Kasumi-1 (cell line): ENCODE measurements at places on chromosomes 6 and 20.

- no peak for DNase-seq
Observed at GRCh38 chr20:62281161-62281933, 21.4 kb upstream of the ADRM1 start.

- peak; percentile 43 for DNase-seq
Observed at GRCh38 chr6:72140795-72141194, 254.4 kb downstream of the RIMS1 start.

DNA sequence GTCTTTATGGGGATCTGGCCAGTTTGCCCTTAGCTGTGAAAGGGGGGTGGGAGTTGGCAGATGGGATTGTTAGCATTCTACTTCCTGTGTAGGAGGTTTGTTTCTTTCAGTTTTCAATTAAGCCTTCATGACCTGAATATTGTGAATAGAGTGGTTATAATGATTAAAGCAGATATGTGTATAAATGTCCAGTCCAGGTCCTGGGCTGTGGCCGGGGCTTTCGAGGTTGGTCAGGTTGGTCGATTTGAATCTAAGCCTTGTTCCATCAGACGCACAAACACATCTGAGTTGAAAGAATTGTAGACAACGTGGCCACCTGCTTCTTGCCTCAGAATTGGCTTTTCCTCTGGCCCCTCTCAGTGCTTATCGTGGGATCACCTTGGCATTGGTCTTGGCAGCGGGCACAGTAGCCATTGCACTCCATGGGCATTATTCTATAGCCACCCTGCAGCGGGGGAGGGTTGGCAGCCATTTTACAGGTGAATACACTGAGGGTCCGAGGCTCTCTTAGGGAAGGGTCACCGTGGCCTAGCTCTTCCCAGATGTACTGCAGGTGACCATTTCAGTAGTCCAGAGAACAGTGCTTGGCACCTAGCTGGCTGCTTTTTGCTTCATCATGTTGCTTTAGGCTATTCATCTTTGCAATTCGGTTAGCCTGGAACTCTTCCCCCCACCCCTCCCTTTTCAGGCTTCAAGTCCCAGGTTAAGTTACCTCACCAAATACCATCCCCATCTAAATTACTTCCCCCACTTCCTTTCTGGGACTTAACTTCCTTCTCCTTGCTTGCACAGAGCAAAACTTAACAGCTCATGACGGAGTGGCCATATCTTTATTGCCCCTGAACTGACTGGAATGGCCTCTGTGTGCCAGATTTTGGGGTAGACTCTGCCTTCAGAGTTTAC lies 1.1 kb downstream of the RNF114 start:
- DNase-seq, result peak; percentile 69

DNA sequence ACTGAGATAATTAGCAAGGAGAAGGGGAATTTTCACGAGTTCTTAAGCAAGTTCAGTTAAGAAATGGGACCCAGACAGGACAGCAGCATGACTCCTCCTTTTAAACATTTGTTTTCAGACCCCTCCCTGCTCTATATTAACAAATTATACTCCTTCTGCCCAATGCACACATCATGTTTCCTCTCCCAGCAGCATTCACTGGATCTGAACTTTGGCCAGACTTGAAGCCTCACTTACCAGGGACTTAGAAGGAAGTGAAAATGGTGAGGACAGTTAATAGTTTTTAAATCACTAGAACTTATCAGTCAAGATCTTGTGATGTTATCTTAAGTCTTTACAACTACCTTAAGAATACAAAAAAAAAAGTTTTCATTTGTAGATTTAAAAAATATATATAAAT lies 1174.7 kb upstream of the MAP3K7 start:
- DNase-seq, result no peak

DNA sequence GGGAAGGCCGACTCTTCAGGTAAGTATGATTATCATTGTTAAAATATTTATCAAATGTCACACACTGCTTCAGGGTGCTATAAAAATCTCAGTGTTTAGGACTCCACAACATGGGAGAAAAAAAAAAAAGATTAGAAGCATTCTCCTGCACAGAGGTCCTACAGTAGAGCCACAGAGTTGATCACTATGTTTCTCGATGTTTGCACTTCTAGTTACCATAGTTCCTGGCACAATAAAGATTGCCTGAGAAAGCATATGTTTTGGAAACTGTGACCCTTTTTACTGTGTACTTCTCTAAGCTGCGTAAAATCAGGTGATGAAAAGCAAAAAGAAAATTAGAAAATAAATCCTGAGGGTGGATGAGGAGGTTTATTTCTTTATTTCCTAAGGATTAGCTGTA lies 269.9 kb upstream of the SYNCRIP start:
- DNase-seq, result no peak

DNA sequence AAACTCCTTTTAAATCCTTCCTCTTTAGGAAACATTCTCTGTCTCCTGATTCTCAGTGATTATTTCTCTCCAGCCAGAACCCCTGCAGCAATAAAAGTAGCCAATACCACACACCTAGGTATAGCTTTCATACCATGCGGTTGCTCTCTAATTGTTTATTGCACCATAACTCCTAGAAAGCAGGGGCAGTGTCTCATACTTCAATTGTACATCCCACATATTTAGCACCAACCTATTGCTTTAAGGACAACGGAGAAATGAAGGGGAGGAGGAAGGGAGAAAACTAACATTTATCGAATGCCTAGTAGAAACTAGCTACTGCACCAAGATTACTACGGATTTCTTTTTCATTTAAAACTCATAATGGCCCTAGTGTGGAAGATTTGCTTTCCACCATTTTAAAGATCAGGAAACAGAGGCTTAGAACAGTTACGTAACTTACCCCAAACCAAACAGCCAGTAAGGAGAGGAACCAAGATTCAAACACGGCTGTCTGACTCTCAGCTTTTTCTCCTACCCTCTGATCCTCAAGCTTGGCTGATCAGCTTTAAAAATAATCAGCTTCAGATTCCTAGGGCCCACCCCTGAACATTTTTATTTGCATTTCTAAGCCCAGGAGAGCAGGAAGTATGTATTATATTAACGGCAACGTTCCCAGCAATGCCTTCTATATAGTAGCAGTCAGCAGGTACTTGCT lies 43.4 kb upstream of the ATXN1 start:
- peak; percentile 25 for DNase-seq

DNA sequence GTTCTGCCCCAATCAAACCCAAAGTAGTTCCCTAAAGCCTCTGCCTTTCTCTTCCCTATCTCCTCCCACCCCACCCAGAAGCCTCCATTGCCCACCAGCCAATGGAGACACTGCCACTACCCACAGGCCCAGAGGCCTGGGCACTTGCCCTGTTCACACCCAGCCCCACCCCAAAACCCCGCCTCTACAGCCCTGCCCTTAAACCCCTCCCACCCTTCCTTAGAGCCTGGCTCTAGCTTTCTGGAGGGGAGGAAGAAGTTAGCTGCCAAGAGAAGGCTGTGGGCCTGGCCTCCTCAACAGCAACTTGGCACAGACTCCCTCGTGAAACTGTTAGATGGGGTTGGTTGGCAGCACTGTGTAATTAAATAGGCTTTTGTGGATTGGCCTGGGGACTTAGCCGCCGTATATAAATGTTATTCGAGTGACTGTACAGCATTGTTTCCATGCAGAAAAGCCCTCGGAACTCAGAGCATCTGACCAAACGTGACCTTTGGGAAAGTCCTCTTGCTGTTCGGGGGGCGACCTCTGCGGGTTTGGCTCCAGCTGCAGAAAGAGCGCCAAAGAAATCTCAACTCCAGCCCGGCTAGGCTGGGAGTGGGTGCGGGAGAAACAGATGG lies 31.4 kb downstream of the COL11A2 start:
- no peak for DNase-seq

GRCh38 chr6:39441301-39441700 lies 118.8 kb upstream of the KCNK16 start:
- DNase-seq, result no peak

DNA sequence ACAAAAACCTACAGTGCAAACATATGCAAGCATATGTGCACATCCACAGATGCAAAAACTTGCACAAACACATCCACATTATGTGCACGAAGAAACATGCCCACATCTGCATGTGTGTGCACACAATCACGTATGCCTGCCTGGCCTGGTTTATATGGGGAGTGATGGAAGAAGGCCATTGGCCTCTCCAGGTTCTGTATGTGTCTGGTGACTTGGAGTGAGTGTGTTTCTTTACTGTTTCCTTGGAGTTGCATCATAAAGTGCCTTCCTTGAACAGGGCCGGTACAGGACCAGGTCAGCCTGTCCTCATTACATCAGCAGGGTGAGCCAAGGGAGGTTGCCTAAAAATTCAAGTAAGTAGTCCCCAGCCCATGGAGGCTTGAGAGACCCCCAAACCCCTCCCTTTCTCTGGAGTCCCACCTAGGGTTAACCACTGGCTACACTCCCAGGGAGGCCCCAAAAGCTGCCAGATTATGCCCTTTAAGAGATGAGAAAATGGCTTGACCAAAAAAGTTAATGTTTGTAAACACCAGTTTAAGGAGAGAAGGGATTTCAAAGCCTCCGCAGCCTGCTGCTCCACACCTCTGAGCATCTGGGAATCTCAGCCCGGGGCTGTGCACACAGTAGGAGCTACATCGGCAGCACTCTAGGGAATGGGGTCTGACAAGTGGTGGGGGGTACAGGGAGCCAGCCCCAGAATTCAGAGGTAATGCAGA lies 140.8 kb downstream of the VEGFA start:
- no peak for DNase-seq

DNA sequence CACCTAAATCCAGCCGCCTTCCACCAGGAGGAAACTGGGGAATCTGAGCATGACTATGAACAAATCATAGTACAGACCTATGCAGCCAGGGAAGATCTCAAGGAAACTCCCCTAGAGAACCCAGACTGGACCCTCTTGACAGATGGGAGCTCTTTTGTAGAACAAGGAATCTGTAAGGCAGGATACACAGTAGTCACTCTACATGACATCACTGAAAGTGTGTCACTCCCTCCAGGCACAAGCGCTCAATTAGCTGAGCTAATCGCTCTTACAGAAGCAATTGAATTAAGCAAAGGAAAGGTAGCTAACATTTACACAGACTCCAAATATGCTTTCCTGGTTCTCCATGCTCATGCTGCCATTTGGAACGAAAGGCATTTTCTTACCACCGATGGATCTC lies 36.8 kb downstream of the PLN start:
- no peak for DNase-seq

- DNase-seq, result no peak
Observed at GRCh38 chr20:917416-917815, 1.3 kb upstream of the ANGPT4 start.

DNA sequence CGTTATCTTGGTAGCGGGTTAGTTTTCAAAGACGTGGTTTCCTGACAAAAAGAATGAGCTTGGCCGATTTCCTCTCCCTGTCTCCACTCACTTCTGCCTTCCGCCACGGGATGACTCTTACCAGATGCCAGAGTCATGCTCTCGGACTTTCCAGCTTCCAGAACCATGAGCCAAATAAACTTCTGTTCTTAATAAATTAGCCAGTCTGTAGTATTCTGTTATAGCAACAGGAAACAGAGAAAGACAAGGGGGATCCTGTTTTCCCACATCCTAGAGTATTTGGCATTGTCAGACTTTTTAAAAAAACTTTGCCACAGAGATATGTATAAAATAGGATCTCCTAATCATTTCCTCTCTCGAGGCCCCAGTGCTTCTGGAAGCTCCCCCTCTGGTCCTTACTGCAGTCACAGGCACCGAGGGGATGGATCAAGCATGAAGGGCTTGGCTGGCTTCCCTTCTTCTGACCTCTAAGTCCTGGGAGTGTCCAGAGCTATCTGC lies 84.9 kb upstream of the NAA20 start:
- DNase-seq, result no peak

- DNase-seq, result no peak
Observed at GRCh38 chr6:121944354-121944753, 455.1 kb upstream of the HSF2 start.

DNA sequence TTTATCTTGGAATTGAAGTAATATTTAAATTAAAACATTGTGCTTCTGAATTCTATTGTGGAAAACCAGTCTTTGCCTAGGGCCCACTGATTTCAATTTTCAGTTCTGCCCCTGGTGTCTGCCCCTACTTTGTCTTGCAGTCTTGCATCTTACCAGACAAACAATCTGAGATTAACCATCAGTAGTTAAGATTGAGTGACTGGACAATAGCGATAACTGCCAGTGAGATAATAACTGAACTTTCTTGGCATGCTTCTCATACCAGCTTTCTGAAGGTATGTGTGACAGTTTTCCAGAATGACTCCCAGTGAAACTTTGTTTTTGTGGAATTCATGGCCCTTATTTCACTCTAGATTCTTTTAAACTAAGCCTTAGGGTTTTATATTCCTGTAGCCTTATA lies 53.5 kb downstream of the KCNQ5 start:
- DNase-seq, result no peak

DNA sequence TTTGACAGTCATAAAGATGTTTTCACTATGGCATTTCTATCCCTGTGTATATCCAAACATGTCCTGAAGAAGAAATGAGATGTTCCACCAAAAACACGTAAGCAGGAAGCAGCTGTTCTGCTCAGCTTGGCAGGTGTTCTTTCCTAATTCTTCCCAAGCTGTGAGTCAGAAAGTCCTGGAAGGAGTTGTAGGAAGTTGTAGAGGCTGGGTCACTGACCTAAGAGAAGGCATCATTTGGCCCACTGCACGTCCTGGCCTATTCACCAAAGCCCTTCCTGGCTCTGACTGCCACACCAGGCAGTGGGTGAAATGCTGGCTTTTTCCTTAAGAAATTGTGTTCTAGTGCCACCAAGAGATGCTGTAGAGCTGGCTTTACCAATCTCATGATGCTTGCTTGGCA lies 40.3 kb downstream of the STX11 start:
- DNase-seq, result no peak

DNA sequence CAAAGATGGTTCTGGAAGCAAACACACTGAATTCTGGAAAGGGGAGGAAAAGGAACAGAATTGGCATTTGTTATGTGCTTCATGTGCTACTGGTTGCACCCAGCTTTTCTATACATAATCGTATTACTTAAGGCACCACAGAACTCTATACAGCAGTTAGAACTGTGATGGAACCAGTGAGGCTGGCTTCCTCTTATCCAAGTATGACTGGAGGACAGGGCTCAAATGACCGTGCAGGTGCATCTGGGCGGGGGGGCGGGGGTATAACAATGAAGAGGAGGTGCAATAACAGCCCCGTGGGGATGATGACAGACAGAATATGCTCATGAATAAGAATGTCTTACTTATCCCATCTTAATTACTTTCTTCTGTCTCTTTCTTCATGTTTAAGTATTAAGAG lies 144.2 kb downstream of the BTBD9 start:
- no peak for DNase-seq

DNA sequence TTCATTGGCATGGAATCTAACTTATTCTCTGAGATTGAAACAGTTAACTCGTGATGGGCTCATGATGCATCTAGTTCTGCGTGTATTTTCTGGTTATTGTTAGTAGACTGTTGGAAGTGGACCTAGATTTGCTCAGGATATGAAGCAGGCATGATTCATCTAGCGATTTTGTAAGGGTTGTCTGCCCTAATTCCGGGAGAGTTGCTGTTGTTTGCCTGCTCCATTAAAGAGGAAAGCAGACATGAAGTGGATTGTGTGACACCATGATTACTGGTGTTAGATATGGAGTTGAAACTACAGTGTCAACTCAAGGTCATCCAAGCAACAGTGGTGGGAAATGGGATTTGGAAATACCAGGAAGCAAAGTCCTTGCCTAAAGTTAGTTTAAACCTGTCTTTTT lies 41.0 kb downstream of the SOX4 start:
- no peak for DNase-seq
